Daoy (cell line): ENCODE measurements at places on chromosomes 4 and X. TPM values are rescaled to one million over a fixed set of nuclear protein-coding genes. Genes with fewer than 3 reads are reported as not detected.

DNA sequence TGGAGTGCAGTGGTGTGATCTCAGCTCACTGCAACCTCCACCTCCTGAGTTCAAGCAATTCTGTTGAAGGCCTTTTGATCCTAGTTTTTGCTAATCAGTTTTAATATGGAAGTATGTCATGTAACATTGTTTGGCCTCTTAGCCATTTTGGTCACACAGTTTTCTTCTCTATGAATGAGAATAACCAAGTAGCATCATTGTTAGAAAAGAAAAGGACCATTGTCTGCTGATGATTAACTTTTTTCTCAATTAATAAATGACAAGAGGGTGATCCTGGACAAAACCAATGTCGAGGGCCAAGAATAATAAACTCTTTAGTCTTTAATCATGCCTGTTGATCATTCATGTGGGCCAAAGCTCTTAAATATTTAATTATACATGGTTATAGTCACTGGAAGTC, 289.3 kb upstream of the MAGEB2 start:
- no peak for DNase-seq

GRCh38 chr4:186137196-186137794, 32.8 kb downstream of the FAM149A start:
- no peak for DNase-seq

DNA sequence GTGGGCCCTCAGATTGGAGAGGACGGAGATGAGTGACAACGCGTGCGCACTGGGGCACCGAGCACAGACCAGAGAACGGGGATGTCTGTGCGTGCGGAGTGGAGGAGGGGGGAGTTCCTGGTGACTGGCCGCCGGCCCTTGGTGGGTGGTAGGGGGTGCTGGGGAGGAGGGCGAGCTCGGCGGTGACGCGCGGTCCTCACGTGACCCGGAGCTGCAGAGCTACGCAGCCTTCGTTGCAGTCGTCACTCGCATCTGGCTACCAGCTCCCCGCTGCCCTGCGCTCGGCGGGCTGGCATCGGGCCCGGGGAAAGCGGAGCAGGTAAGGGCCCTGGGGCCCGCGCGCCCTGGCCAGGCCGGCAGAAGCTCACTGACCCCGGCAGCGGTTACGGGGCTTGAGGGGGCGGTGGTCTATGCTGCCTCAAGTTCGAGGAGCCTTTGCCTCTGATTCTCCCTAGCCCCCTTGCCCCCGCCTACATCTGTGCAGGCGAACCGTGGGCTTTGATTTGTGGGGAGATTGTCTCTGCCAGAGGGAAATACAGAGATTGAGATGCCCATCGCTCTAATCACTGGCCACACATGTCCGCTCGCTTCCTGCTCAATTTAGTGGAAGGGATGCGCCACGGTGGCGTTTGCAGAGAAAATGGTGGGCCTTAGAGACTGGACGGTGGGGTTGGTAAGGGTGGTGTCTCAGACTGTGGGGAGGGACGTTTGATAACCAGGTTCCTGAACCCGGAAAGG, at the start of gene ARMCX4:
TSS of gene ARMCX4 (plus strand) at position 245 of the 738 bp plus-strand sequence. CDS start 3,134 bp downstream, outside the sequence.
- DNase-seq, result peak; percentile 55

DNA sequence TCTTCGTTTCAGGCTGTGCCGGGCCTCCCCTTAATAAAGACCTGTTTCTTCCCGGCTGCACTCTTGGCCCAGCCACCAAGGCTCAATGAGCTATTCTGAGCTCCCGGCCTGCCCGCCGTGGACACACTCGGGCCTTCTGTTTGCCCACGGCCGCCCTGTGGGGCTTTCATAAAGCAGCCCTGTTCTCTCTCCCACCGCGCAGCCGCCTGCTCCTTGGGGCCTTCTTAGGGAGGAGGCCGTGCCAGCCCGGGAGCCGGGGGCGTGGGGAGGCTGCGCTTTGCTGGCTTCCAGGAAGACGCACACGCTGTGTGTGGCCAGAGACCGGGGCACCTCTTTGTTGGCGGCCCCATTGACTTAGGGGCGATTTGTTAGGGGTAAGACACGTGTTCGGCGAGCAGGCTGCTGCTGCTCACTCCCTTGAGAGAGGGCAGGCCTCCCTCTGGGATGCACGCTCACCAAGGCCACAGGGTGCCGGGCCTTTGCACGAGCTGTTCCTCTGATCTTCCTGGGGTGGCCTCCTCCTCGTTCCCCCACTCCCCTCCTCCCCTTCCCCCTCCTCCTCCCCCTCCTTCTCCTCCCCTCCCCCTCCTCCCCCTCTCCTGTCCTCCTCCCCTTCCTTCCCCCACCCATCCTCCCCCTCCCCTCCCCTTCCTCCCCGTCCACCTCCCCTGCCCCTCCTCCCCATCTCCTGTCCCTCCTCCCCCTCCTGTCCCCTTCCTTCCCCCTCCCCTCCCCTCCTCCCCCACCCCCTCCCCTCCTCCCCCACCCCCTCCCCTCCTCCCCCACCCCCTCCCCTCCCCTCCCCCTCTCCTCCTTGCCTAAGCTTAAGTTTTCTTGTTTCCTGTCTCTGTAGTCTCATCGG, 11.3 kb downstream of the BLOC1S4 start:
- DNase-seq, result peak; percentile 68

DNA sequence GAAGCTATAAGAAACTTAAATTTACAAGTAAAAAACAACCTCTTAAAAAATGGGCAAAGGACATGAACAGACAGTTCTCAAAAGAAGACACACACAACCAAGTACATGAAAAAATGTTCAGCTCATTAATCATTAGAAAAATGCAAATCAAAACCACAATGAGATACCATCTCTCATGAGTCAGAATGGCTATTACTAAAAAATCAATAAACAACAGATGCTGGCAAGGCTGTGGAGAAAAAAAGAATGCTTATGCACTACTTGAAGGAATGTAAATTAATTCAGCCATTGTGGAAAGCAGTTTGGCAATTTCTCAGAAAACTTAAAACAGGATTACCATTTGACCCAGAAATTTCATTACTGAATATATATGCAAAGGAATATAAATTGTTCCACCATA, 666.3 kb upstream of the GRIA3 start:
- DNase-seq, result no peak

GRCh38 chrX:122004127-122004526, 956.7 kb downstream of the GLUD2 start:
- no peak for DNase-seq

DNA sequence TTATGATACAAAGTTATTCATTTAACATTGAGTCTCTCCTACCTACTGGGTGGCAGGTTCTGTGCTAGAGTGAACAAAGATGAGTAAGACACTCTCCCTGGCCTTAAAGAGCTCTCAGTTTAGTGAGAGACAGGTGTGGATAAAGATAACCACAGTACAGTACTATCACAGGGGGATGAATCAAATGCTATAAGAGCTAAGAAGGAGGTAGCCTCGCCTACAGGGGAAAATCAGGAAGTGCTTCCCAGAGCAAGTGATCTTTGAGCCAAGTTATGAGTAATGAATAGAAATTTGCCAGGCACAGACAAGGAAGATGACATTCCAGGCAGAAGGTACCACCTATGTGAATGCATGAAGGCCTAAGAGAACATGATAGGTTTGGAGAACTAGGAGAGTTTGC, 3.4 kb upstream of the IGBP1 start:
- no peak for DNase-seq

DNA sequence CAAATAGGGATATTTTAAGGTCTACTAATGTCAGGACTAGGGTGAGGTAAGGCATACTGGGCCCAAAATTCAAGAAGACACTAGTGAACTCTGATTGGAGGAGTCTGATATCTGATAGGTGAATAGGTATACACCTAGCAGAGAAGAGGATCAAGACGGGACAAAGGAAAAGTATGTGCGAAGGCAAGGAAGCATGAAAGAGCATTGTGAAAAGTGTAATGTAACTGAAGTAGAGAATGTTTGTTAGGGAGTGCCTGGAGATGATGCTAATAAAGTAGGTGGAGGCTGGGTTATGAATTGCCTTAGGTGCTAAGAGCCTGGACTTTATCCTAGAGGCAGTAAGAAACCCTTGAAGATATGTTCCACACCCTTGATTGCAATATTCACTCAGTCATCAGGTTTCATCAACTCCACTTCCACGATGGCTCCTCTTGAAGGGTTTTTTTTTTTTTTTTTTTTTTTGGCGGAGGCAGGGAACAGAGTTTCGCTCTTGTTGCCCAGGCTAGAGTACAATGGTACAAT, 49.9 kb upstream of the XIAP start:
- no peak for DNase-seq

- no peak for DNase-seq
Observed at GRCh38 chrX:2451501-2452316, 49.1 kb downstream of the DHRSX start.

DNA sequence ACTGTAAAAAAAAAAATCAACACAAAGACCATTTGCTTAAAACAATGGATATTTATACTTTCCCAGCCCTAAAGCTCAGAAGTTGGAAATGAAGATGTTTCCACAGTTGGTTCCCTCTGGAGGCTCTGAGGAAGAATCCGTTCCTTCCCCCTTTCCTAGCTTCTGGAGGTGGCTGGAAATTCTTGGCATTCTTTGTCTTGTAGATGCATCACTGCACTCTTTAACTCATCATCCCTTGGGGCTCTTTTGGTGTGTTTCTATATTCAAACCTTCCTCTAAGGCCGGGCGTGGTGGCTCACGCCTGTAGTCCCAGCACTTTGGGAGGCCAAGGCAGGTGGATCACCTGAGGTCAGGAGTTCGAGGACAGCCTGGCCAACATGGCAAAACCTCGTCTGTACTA, 78.7 kb downstream of the VCX3A start:
- no peak for DNase-seq

DNA sequence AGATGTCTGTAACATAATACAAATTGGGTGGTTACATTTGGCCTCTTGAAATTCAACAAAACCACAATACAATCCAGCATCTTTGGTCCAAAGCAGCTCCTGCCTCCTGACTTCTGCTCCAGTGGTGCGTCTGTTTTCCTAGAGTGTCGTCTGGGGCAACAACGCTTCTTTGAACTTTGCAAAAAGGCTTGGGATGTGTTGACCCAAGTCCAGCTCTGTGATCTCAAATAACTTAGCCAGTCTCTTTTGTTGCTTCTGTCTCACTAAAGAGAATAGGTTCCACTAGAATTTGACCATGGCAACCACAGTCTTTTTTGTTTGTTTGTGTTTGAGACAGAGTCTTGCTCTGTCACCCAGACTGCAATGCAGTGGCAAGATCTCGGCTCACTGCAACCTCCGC, 324.0 kb downstream of the DHRSX start:
- no peak for DNase-seq

GRCh38 chrX:12791257-12792228, at the start of gene PRPS2:
Gene PRPS2, plus strand, starts transcription at chrX:12791412. Its CDS starts 86 bp downstream, at chrX:12791498.
- DNase-seq, result peak; percentile 65

DNA sequence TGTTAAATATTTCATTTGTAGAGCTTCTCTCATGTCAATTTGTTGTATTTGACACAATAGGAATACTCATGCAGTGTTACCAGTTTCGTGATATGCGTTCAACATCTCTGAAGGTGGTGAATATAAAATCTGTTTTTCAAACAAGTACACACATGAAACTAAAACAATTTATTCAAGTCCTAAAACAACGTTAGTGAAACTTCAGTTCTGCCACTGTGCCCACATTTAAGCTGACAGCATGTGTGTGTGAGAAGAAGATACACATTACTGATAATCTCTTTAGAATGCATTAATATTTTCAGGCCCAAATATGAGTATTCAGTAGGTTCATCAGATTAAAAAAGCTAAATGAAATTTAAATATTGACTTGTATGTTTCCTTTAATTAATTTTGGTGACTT, 21.7 kb downstream of the GAB1 start:
- DNase-seq, result no peak

- DNase-seq, result no peak
Observed at GRCh38 chr4:93317057-93317456, 511.5 kb upstream of the ATOH1 start.

GRCh38 chrX:139200346-139200745, 330.2 kb upstream of the F9 start:
- DNase-seq, result no peak

DNA sequence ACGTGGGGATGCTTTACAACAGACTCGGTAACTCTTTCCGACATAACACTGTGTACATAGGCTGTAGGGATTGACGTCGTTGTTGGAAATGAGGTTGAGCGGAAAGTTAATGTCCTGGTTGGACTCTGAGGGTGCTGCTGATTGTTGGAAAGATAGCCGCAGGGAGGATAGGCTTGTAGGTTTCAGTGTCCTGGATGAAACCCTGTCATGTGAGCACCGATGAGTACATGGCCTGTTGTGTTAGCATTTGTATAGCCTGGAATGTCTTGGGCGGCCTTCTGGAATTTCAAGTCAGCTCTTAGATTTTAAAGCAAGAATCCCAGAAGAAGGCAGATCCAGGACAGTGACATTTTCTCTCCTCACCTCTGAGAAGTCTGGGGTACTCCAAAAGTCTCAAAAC, 63.3 kb downstream of the TBC1D14 start:
- DNase-seq, result no peak

- DNase-seq, result no peak
Observed at GRCh38 chr4:2334826-2335728, 73.2 kb upstream of the MXD4 start.

GRCh38 chr4:24842356-24842755, 47.0 kb downstream of the SOD3 start:
- DNase-seq, result no peak

DNA sequence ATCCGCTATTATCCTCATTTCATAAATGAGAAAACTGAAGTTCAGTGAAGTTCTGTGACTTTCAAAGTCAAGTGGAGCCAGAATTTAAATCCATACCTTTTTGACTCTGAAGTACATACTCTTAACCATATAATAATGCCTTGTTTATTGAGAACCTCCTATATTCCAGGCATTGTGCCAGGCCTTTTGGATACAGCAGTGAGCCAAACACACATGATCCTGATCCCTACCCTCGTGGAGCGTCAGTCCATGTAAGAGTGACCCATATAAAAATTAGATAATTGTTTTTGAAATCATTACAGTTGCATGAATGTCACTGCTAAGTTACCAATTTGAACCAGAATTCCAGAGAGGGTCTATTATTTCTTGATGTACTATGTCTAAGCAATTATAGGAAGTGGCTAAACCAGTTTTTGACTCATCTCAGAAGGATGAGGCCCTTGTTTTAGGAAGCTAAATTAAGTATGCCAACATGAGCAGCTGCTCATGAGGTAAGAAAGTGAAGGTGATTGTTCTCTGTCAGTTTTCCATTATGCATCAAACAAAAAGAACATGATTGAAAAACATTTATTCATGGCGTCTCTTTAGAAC, 289.5 kb downstream of the GLUD2 start:
- DNase-seq, result peak; percentile 9

- DNase-seq, result peak; percentile 56
Observed at GRCh38 chrX:31499109-31499508, 427.3 kb upstream of the FTHL17 start.

RBMXL3 gene
- total RNA-seq, result not detected in 2 replicates

ADH6 gene
- not detected in 2 replicates for total RNA-seq

SPANXD gene
- total RNA-seq, result 1.5 TPM in 1 of 2 replicates, not detected in the other

ERAS gene
- total RNA-seq, result not detected in 2 replicates

XK gene
- total RNA-seq, result 1.7 and 2.0 TPM in 2 replicates

OCRL gene
- total RNA-seq, result 5.6 and 8.9 TPM in 2 replicates

ODAPH gene
- total RNA-seq, result 0.97 TPM in 1 of 2 replicates, not detected in the other

SPANXN3 gene
- total RNA-seq, result not detected in 2 replicates

ODAM gene
- total RNA-seq, result not detected in 2 replicates

ETDA gene
- total RNA-seq, result not detected in 2 replicates

LAMTOR3 gene
- total RNA-seq, result 18.9 and 25.6 TPM in 2 replicates

PRRG1 gene
- total RNA-seq, result 2.7 and 4.3 TPM in 2 replicates

GPR78 gene
- not detected in 2 replicates for total RNA-seq

FAM184B gene
- 0.03 and 0.29 TPM in 2 replicates for total RNA-seq
